Activated naive CD8-positive, alpha-beta T cell treated with anti-CD3 and anti-CD28 coated beads, Interleukin-2, amount 10 ng/mL, durations not matched to agents 7 days and 5 days (primary cell): ENCODE measurements at places on chromosomes 5 and 9.

- no peak for DNase-seq
Measured at GRCh38 chr5:75733767-75734166, 16.5 kb upstream of the POC5 start.

GRCh38 chr5:116577064-116577788, 2.6 kb upstream of the SEMA6A start:
- DNase-seq: no peak

DNA sequence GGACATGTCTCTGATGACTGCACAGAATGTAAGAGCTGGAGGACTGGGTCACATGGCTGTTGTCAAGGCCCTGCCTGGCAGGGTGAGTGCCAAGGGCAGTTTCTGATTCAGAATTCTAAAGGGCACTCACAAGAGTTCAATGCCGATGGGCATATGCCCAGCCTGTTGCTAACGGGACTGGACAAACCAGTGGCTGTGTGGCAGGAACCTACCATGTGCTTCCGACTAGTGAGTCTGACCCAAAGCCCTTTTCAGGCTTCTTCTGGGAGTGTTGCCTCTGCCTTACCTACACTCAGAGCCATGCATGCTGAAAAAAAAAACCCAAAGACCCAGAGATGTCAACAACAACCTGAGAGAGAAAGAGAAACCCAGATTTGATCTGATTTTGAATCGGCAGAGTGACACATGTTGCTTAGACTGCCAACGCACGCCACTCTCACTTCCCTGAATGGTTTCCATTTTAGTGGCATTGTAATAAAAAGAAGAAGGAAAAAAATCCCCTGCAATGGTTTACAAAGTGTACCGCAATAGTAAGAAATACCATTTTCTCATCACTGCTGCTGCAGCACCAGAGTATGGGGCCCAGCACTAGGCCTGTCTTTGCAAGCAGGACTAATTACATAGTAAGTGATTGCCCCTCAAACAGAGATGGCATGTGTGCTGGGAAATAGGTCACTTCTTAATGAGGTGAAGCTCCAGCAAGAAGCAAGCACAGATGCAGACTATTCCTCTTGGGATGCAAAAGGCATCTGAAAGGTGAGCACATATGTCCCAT, 194.3 kb downstream of the PALM2AKAP2 start:
- no peak for DNase-seq

- no peak for DNase-seq
Measured at GRCh38 chr5:25851301-25851700, 1187.1 kb downstream of the CDH9 start.

DNA sequence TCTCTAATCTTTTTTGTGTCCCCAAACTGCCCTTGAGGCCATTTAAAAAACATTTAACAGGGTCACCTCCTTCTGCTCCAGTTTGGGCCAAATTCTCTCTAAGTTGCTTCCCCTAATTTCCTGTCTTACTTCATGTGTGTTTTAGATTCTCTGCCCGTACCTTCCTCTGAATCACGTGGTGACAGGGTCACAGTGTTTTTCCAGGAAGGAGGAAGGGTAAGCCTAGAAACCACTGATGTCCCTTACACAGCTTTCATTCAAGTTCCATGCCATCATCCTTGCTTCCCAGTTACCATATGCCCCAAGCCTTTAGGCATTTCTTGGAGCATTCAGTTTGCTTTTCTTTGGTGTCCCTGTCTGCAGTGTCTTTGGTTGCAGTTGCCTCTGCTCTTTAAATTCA, 42.4 kb upstream of the MACIR start:
- no peak for DNase-seq

- DNase-seq: no peak
Measured at GRCh38 chr9:121876255-121876654, 216.9 kb downstream of the TTLL11 start.

DNA sequence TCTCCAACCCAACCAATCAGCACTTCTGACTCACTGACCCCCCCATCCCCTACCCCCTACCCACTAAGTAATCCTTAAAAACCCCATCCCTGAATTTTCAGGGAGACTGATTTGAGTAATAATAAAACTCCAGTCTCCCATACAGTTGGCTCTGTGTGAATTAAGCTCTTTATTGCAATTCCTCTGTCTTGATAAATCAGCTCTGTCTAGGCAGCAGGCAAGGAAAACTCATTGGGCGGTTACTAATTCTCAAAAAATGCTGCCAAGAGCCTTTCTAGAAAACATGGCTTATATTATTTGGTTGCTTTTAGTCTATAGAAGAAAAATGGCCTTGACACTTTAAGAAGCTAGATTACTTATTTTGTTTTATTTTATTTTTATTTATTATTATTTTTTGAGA, 131.7 kb downstream of the SUSD1 start:
- no peak for DNase-seq

DNA sequence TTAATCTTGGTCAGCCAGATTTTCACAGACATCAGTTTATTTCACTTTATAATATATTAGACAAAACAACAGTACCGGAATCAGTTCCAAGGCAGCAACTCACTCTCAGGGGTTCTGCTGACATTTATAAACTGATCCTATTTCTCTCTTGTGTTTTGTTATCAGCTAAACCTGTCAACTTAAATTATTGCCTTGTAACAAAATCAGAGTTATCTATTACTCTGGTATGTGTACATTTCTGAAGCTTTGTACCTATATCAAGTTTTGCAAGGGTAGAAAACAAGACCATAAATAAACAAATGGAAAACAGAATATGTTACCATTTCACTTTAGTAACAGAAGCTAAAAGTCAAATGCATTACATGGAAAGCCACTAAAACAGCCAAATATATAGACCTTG, 122.1 kb downstream of the SIL1 start:
- DNase-seq: no peak

GRCh38 chr9:108934323-108934893, at the start of gene ABITRAM:
TSS of gene ABITRAM (plus strand) at chr9:108934400. CDS start at chr9:108934487, 87 bp downstream.
- DNase-seq: peak; percentile 84

DNA sequence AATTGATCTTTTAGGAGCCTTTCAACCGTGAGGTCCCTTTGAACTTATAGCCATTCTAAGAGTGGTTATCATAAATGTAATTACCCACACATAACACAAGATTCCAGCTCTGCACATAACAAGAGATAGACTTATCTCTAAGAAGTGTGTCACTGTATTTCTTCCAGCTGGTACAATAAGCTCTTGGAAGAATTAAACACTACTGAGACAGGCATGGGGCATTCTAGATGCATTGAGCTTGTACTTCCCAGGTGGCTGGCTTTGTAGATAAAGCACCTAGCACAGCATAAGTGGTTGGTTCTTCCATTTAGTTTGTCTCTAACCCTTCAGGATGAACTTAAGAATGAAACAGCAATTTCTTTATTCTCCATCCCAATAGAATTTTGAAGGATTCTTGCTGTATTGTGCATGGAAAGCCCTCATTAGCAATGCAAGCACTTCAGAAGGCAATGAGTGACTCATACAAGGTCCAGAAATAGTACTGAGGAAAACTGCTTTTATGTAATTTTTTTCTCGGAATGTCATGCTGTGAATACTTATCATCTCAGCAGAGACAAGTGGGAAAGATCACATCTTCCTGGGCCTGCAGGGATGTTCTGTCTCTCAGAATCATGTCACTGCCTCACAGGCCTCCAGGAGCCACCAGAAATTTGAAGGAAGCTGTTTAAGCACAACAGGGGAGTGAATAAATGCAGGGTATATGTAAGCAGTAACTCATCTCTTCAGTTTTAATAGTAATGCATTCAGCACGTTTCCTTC, 91.1 kb upstream of the CD180 start:
- DNase-seq: no peak

DNA sequence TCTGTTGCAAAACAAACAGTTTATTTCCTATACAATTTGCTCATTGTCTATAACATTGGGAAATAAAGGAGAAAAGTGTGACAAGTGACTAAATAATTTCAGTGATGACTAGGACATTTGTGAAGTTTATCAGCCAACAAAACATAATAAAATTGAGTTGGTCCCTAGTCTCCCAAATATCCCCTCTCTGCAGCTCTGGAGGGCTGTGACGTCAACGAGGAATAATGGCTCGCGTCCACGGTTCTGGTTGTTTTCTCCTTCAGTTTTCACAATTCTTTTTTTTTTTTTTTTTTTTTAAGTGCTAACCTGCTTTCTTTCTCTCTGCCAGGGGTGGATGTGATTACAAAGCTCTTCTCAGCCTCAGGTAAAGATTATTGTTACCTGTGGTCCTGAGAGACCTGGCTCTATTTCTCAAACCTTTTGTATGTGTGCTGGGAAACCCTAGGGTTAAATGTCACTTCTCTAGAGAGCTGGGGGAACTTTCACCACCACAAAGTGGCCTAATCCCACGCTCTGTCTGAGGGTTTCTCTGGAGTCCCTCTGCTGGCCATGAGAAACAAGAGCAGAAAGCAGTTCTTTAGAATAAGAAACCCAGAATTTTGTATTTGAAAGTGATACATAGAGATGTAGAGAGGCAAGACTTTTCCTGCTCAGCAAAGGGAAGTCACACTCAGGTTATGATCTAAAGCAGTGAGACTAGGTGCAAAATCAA, 36.2 kb upstream of the ANKRD55 start:
- DNase-seq: no peak

DNA sequence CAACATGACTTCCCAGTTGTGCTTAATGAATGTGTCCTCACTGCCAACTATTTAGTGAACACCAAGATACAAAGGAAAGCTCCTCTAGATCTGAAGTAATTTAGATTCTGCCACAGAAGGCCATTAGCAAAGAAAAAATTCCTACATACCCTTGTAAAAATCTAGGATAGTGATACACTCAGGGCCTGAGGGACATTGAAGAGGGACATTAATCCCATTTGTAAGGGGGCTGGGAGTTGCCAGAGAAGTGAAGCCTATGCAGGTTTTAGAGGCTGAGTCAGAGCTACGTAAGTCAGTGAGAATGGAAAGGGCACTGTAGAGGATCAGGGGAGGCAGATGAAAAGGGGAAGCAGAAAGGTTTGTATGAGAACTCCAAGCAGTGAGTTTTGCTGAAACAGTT, 286.9 kb upstream of the TARS1 start:
- DNase-seq: no peak
